Stimulated activated CD8-positive, alpha-beta memory T cell treated with anti-CD3 and anti-CD28 coated beads, Interleukin-7, amount 100 ng/mL, for 1 hour (primary cell): ENCODE measurements at places on chromosomes 4 and X.

GRCh38 chr4:86834901-86835300, 14.3 kb downstream of the SLC10A6 start:
- no peak for DNase-seq

DNA sequence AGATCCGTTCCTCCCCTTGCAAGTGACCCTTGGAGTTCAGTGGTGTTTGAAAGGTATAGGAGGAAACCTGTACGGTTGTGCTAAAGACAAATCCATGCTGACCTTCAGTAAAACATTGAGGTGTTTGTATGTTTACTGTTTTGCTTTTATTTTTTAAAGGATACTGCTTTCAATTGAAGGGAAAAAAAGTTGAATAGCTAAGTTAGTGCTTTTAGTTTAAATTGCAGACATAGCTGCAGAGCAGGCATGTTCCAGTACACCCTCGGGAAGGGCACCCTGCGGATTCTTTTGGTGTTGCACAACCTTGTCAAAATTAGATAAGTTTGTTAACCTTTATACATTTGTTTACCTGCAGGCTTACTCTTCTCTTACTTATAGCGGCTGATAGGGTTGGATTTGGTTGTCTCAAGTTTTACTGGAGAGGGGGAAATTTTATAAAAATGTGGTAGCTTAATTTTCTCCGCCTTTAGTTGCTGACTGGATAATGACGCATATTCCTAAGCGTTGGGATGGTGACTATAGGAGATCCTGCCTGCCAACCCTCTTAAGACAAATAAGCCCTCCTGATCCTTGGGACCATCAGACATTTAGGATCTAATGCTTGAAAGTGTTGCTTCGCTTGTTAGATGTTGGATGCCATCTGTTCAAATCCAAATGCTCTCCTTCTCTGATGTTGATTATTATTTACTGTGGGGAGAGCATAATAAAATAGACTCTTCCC, 2.0 kb downstream of the RAPGEF2 start:
- DNase-seq, result no peak

DNA sequence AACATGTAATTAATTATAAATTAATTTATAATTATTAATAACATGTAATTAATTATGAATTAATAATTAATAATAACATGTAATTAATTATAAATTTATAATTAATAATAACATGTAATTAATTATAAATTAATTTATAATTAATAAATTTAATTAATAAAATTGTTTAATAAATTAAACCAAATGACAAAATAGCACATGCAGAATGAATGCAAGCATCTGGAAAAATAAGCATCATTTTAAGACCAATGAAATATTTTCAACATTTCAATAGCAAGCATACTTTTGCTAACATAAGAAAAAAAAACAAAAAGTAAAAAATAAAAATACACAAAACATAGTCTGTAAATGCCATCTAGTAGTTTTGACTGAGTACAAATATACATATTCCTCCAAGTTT, 21.8 kb downstream of the GYPE start:
- no peak for DNase-seq

DNA sequence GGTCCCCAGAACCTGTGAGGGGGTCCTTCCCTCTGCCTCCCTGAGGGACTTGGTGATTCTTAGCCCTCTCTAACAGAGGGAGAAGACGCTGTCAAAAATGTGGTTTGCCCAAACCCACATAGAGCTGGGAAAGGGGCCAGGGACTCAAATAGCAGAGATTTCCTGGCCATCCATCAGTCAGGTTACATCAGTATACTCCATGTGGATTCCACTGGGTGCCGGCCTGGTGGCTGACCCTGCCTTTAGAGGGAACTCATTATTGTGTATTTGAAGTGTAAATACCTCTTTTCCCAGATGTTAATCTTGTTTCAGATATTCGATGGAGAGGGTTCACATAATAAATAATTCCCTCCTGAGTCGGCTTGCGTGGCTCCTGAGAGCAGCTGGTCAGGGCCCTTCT, 130.3 kb downstream of the TBL1X start:
- no peak for DNase-seq

DNA sequence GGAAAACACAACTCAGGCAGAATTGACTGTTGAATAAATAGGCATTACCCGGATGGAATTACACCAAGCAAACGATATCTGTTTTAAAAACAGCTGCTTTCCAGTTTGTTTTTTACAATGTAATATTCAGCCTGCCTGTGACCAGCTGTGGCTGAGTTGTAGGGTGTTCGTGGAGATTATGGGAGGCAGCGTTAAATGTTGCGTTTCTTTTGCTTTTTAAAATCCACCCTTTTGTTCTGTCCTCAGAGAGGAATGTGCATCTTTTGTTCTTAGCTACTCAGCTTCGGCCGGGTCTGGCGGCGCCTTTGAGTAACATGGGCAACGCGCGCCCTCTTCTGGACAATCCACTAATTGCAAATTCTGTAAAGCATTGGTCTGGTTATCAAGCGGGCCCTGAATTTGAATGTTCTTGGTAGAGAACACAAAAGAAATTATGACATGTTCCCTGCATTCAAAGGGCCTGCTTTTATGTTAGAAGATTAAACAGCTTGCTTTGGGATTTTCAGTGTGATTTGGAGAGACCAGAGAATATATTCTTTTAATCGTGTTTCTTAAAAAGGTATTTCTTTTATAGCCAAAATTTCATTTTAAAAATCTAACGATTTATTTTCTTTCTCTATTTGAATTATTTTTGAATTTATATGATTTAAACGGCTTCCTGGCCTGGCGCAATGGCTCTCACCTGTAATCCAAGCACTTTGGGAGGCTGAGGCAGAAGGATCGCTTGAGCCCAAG, 76.3 kb upstream of the TRIM2 start:
- peak; percentile 71 for DNase-seq

DNA sequence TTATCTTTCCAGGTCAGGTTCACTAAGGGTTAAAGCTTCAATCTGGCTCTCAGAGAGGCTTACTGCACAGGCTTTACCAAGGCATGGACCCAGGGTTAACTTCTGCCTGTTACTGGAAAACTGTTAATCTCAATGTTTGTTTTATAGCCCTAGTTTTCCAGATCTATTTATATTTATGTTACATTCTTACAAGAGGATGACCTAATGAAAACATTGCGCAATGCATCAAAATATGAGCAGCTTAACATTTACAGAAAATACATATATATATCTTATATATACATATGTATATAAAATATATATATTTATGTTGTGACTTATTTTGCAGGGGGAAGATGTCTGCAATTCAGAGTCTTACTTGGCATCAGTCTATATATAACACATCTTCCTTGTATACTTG, 112.3 kb downstream of the PCDH19 start:
- DNase-seq, result no peak

DNA sequence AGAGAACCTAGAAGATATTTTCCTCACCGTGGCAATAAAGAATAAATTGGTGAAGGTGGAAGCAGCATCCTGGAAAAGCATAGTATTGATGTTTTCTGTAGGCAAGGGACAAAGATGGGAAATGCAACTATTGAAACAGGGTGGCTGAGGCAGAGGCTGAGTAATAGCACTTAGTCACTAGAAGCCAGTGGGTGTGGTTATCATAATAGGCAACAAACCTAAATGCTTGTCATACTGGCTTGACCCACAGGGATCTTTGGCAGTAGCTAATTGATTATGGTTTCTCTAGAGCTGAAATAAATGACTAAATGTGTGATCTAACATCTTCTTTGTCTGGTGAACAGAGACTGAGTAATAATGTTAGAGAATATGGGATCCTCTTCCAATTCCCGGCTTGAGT, 353.6 kb upstream of the RPS6KA3 start:
- DNase-seq, result no peak

- DNase-seq, result no peak
Measured at GRCh38 chr4:2596611-2597010, 60.2 kb downstream of the FAM193A start.

GRCh38 chr4:3391422-3391821, 50.3 kb upstream of the HGFAC start:
- no peak for DNase-seq

DNA sequence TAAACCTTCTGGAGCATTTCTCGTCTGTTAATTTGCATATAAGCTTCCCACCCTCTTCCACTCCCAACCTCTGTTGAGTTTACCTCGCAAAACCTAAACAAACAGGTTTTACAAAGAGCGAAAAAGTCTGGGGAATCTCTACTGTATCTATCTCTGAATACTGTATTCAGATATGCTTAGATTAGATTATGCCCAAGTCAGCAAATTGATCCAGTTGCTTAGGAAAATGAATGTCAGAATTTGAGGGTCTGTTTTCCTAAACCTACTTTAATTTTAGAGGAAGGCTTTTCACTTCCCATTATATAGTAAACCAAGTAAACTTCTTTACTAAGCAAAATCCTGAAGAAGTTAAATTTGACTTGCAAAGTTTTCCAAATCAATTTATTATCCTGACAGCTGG, 6.7 kb downstream of the CCNA2 start:
- DNase-seq, result no peak

DNA sequence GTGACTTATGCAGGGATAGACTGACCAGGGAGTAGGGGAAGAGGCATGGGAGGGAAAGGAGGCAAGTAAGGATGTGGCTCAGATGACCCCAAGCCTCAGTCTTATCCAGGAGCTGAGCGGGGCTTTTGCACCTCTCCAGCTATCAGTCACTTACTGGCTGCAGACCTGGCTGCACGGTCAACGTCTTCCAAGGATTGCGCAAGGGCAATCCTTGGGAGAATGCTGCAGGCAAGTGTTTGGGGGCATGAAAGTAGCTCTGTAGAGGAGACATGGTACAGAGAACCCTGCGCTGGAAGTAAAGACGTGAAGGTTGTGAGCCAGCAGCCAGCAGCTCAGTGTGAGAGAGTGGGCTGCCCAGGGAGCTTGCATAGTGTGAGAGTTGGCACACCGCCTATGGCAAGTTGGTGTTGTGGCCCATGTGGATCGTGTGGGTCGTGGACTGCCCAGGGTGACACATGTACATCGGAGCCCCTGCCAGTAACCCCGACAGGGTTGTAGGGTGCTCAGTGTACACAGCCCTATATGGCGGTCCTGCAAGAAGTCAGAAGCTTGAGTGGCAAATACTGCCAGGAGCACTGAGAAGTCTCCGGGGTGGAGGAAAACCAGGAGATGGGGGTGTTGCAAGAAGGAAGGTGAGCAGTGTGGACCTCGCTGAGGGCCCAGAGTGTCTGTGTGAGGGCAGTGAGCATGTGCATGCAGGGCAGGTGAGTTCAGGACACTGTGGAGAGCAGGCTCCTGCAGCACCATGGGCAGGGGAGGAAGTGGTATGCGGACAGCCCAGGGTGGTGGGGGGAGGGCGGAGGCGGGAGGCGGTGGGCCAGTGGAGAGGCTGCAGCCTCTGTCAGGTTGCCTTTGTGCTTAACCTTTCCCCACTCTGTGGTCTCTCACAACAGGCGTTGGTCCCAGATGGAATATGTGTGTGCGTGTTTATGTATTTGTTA, 50.9 kb downstream of the KIT start:
- DNase-seq, result no peak

DNA sequence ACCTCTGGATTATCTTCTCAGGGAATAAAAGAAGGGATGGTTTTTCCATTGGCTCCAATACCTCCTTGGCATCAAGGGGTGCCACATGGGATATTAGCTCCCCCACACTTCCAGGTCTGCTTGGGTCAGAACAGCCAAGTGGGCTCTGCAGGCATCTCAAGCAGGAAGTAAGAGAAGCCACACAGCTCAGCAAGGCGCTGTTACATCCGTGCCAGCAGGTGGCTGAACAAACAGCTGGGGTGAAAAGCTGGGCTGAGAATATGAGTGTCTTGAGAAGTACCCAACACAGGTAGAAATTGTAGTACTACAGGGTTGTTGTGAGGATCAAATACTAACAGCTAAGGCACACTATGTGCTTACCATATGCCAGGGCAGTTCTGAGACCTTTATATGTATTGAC, 76.7 kb upstream of the TMEM150C start:
- DNase-seq, result no peak

GRCh38 chr4:186749611-186750281, 26.1 kb upstream of the FAT1 start:
- DNase-seq, result no peak

DNA sequence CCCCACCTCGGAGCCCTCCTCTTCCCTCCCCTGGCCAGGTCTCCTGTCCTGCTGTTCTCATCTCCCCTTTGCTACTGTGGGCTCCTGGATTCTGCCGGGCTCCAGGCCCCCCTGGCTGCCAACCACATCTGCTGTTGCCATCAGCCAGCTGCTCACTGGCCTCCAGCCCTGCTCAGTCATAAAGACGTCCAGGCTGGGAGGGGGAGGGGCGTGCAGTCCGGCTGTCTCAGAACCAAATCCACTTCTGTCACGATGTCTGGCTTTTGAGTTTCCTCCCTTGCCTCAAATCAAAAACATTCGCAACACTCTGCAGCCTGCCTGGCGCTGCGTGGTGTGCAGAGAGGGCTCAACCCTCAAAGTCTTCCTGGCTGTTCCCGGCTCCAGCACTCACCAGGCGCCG, 7.1 kb downstream of the RASL11B start:
- DNase-seq, result no peak

GRCh38 chr4:6334203-6334887, 64.7 kb downstream of the WFS1 start:
- no peak for DNase-seq

DNA sequence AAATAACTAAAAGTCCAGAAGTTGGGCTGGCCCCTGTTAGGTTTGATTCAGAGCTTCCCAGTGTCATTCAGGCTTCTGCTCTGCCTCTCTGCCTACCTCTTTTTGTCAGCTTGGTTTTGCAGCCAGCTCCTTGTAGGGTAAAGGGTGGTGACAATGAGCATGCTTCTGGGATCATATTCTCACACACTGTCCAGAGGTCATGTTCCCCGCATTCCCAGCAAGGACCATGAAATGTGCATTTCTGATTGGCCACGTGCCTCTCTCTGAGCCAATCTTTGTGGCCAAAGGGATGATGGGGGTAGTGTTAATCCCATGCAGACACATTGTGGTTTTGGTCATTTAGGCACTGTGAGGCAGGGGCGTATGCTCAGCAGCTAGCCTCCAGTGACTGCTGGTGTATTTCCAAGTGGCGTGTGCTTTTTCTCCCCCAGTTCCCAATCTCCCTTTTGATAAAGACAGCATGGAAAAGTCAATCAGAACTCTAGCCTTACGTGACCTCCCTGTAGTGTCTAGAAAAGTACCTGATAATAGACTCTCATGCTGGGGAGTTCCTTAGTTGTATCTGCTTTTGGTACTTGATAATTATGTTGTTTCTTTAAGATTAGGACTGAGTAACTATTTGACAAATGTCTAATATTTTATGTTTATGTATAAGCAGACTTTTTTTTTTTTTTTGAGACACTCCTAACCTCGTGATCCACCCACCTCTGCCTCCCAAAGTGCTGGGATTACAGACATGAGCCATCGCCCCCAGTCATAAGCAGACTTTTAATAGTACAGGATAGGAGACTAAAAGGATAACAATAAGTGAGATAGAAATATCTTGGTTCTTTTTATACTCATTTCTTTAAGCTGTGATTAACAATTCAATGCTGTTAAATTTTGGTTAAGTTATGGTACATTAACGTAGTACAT, 57.8 kb downstream of the KIAA0232 start:
- DNase-seq, result no peak
